T47D (cell line): ENCODE measurements at places on chromosomes 7 and 10.
A peak's percentile ranks its signal among the peaks of the same experiment; 100 is the strongest.

GRCh38 chr7:129862682-129863081 is 90.1 kb downstream of the UBE2H start:
- DNase-seq: no peak

DNA sequence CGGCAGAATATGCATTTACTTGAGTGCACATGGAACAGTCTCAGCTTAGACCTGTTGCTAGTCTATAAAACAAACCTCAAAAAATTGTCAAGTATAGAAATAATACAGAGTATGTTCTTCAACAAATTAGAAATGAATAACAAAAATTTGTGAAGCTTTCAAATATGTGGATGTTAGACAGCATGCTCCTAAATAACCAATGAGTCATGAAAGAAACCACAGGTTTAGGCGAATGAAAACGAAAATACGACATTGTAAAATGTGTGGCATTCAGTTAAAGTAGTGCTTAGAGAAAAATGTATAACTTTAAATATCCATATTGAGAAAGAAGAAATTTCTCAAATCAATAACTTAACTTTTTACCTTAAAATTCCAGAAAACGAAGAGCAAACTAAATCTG is 760.0 kb upstream of the SORCS1 start:
- DNase-seq: no peak

- DNase-seq: no peak
Observed at GRCh38 chr10:44640429-44640828, 255.5 kb upstream of the CXCL12 start.

DNA sequence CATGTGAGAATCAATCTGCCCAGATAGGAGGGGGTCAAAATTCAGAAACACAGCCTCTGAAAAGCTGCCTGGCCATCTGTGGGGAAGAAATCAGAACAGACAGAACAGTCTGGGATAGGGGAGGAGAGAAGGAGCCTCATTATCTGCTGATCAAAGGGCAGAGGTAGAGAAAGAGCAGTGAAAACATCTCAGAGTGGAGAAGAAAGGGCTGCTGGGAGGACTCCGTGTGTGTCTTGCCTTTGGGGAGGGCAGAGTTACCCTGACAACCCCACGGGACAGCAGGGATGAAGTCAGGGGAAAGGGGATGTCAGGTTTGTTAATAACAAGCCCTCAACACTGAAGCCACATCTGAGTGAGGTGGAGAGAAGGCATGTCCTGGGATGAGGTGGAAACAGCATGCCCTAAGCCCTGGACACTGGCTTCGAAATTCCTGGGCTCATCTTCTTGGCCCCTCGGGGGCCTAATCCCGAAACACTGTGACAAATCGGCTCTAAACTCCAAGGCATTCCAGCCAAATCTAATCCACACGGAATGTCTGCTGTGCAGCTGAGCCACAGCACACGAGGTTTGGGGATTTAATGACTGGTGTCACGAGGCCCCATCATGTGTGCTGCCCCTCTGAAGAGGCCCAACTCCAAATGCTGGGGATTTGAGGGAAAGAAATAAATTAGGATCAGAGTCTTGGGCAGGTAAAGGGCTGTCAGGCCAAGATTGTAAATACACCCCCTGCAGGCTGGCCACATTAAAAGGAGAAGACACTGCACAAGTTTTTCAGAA is 82.8 kb upstream of the FGFR2 start:
- DNase-seq: no peak

DNA sequence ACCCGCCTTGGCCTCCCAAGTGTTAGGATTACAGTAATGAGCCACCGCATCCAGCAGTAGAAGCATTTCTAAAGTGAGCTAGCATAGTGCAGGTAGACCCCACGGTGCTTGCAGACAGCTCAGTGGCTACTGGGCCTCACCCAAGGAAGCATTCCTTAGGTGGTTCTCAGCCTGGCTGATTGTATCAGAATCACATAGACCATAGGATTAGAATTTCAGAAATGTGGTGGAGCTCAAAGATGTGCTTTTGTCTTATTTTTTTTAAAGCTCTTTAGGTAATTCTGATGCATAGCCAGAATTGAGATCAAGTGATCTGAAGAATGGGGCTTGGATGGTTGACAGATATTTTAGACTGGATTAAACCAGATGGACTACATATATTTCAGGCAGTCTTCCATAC is 10.9 kb downstream of the ANLN start:
- no peak for DNase-seq

DNA sequence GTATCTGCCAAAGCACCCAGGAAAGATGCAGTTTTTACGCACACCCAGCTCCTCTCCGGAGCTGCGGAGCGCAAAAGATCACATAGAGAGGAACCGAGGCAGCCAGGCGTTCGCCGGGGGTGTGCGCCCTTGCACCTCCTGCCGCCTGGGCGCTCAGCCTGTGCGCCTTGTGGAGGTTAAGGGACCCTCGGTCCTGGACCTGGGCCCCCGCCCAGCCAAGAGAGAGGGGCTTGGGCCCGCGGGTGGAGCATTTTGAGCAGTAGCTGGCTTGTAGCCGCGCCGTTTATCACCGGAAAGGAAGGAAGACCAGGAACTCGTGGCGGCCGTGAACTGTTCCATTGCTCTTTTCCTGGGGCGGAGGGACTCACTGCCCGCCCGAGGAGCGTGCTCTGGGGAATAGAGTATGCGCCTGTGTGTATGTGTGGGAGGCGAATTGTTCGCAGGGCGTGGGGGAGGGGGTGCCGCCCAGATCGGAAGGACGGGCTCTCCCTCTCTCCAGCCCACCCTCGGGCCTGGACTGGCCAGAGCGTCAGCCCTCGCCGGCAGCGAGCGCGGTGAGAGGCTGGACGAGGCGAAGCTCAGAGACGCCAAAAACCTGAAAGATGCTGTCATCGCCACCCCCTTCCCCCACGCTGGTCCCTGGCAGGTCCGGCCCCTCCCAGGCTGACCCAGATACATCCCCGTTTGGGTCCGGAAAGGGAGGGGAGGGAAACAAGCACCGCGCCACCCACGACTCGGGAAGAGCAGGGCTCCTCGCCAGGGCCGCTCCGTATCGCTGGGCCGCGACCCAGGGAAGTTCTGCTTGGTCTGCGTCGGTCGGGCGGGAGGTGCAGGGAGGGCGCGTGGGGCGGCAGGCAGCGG is 1.2 kb upstream of the WNT2 start:
- no peak for DNase-seq

DNA sequence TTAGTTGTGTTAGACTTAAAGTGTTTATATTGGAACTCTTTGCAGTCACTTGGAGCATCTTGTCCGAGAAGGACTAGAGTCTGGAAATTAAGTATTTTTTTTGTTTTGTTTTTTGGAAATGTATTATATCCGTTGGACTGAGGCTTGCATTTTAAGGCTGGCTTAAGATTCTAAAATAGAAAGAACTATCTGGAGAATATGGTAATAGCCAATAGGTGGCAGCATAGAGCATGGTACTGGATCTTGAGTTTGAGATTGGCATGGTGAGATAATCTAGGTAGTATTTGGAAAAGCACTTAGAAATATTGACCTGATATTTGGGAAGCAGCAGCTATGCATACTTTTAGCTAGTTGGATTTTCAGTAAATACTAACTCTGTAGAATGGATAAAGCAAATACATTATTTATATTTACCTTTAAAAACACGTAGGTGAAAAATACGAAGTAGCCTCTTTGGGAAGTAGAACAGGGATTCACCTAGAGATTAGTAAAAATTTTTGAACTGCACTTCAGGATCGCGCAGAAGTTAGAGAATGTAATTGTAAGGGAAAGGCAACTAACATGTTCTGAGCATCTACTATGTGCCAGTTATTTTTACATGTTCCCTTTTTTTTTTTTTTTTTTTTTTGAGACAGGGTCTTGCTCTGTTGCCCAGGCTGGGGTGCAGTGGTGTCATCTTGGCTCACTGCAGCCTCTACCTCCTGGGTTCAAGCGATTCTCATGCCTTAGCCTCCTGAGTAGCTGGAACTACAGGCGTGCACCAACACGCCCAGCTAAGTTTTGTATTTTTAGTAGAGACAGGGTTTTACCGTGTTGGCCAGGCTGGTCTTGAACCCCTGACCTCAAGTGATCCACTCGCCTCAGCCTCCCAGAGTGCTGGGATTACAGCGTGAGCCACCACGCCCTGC is 78.6 kb downstream of the LCOR start:
- no peak for DNase-seq

- peak; percentile 90 for DNase-seq
Observed at GRCh38 chr7:26061678-26062603, 90.1 kb upstream of the NFE2L3 start.

GRCh38 chr10:48332166-48332870 is 25.8 kb downstream of the MAPK8 start:
- DNase-seq: no peak

- no peak for DNase-seq
Observed at GRCh38 chr7:136874393-136875032, 6.1 kb downstream of the CHRM2 start.

GRCh38 chr10:46255801-46256747 is 30.7 kb upstream of the ANTXRL start:
- DNase-seq: peak; percentile 86

DNA sequence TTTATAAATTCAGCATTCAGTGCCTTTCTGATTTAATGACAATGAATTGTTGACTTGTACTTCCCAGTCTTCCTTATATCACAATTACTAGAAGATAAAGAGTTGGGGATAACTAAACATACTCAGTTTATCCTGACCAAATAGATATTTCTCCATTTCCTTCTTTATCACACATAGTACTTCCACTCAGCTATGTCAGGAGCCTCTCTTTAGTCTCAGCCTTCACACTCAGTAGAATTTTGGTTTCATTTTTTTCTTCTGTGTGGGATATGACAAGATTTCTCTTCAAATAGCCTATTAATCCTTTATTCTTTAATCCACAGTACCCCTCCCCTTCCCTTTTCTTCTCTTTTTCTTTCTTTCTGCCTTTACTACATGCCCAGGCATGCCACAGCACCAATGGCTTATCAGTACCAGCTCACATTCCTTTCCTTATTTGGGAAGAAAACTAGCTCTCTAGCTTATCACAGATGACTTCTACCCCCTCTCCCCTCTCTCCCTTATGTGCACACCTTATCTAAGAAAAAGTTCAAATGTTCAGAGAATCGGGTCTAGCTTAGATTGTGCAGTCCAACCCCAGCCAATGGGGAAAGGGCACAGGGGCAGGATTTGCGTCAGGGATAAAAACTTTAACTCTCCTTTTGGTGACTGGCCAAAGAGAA is 109.0 kb downstream of the PHF14 start:
- no peak for DNase-seq
